ENCODE measurements at places on chromosomes 2 and 18.

GRCh38 chr18:28248653-28249052 is 71.7 kb upstream of the CDH2 start:
- DNase-seq, result no peak

GRCh38 chr2:136117909-136118818 is at the start of gene CXCR4:
Gene CXCR4 (minus strand): TSS chr2:136118149. CDS start chr2:136118060, 89 bp downstream.
- peak; percentile 97 for DNase-seq

- no peak for DNase-seq
Measured at GRCh38 chr2:86466306-86466705, 25.1 kb downstream of the KDM3A start.

- DNase-seq, result no peak
Measured at GRCh38 chr2:24720310-24720709, 72.9 kb downstream of the PTRHD1 start.

- DNase-seq, result no peak
Measured at GRCh38 chr2:242075168-242075567, 205.6 kb downstream of the RTP5 start.

- DNase-seq, result peak; percentile 30
Measured at GRCh38 chr2:45483997-45484396, 127.1 kb downstream of the SRBD1 start.

DNA sequence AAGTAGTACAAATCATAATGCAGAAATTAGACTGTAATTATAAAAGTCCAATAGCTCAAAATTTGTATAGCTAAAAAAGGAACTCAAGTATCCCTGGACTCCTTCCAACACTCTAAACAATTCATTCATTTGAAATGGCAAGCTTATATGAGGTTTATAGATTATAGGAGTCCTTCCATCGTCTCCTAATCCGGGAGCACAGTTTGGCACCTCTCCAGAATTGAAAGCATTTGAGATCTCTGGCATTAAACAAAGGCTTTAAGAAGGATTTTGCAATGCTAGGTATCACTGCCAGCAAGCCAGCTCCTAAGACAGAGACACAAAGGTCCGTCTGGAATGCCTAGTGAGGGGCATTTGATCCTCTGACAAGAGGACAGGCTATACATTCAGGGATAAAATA is 90.9 kb downstream of the ACVR1 start:
- no peak for DNase-seq

GRCh38 chr2:216984937-216985336 is 125.1 kb upstream of the TNP1 start:
- no peak for DNase-seq

GRCh38 chr2:150566289-150566688 is 78.8 kb upstream of the RND3 start:
- no peak for DNase-seq

DNA sequence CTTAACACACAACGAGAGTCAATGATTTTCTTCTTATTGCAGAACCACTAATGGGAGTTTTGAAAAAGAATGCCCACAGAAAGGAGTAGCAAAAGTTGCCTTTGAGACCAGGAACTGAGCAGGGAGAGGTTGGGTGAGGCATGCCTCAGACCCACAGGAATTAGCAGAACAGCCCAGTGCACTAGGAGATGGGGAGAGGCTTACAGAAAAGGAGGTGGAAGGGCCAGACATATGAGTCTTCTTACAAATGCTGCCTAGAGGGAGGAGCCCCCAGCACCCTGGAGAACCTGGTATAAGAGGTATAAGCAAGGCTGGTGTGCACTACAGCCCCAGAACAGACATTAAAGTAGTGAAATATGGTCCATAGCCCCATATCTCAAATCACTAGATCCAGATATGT is 162.0 kb downstream of the DTNA start:
- no peak for DNase-seq

DNA sequence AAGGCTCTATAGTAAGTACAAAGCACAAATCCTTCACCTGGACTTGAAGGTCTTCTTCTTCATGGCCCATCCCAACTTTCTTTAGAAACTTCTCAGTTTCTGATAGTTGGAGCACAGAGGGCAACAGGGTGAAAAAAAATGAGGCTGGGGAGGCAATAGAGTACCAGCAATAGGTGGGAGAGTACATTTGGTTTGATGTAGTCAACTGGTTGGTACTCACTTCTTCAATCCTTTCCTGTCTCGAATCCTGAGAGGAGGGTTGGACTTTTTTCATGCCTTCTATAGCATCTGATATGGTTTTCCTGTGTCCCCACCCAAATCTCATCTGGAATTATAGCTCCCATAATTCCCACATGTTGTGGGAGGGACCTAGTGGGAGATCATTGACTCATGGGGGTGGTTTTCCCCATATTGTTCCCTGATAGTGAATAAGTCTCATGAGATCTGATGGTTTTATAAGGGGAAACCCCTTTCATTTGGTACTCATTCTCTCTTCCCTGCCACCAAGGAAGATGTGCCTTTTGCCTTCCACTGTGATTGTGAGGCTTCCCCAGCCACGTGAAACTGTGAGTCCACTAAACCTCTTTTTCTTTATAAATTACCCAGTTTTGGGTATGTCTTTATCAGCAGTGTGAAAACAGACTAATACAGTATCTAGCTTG is 75.9 kb upstream of the LCLAT1 start:
- no peak for DNase-seq
